Left lobe of liver (tissue), 2 donors: ENCODE measurements at places on chromosomes 2 and 18.
A peak's percentile ranks its signal among the peaks of the same experiment; 100 is the strongest.

DNA sequence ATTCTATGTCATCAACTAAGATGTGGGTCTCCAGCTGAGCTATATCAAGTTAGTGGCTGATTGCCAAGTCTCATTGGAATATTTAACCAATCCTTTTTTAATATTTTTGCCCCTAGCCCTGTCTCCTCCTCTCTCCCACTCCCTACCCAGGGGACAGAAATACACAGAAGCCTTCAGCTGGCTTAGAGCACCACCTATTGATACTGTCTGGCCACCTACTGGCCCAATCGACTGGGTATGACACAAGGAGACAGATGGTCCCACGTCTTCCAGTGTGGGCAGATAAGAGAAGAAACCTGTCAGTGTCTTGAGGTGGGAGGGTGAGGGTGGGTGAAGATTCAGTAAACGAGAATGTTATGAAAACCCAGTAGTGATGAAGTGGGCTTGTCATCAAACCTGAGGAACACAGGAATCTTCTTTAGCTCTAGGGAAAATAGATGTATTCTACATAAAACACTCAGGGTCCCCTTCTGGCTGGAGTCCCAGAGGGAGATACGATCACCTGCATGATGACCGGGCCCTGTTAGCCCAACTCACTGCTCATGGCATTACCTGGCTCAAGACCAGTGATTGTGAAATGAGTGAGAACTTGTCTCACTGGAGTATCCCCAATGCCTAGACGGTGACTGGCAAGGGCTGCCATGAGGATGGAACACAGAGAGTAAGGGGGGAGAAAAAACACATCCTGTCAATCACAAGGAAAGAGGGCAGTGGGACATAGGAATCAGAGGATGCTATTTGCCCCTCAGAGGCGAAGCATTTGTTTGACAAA, 26.7 kb downstream of the POLR1A start:
- DNase-seq = no peak

GRCh38 chr2:215528555-215528954, 92.7 kb upstream of the FN1 start:
- DNase-seq = no peak

GRCh38 chr2:168821992-168822391, 19.6 kb downstream of the NOSTRIN start:
- no peak for DNase-seq

DNA sequence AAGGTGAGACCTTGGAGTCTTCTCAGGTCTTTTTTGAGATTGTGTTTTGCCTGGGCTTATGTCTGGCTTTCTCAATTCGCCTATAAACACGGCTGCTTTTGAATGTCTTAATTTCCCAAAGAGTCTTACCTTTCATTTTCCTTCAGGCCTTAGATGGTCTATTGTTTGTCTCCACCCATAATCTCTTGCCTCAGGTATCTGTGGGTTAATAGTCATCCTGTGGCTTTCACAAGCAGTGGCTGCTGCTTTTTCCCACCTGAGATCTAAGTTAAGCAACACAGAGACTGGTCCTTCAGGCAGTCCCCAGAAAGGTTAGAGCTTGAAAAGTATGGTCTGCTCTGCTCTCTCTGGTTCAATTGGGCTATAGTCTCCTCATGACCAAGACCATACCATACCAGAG, 275.3 kb downstream of the INSIG2 start:
- DNase-seq = no peak

GRCh38 chr2:240573071-240573515, 4.8 kb downstream of the RNPEPL1 start:
- DNase-seq = peak; percentile 45

- DNase-seq = no peak
Measured at GRCh38 chr2:149291881-149292280, 38.5 kb upstream of the LYPD6 start.
